Activated naive CD8-positive, alpha-beta T cell treated with anti-CD3 and anti-CD28 coated beads, Interleukin-2, amount 10 ng/mL, durations not matched to agents 7 days and 5 days (primary cell): ENCODE measurements at places on chromosomes 7 and 10. TPM values are rescaled to one million over a fixed set of nuclear protein-coding genes. Genes with fewer than 3 reads are reported as not detected.

DNA sequence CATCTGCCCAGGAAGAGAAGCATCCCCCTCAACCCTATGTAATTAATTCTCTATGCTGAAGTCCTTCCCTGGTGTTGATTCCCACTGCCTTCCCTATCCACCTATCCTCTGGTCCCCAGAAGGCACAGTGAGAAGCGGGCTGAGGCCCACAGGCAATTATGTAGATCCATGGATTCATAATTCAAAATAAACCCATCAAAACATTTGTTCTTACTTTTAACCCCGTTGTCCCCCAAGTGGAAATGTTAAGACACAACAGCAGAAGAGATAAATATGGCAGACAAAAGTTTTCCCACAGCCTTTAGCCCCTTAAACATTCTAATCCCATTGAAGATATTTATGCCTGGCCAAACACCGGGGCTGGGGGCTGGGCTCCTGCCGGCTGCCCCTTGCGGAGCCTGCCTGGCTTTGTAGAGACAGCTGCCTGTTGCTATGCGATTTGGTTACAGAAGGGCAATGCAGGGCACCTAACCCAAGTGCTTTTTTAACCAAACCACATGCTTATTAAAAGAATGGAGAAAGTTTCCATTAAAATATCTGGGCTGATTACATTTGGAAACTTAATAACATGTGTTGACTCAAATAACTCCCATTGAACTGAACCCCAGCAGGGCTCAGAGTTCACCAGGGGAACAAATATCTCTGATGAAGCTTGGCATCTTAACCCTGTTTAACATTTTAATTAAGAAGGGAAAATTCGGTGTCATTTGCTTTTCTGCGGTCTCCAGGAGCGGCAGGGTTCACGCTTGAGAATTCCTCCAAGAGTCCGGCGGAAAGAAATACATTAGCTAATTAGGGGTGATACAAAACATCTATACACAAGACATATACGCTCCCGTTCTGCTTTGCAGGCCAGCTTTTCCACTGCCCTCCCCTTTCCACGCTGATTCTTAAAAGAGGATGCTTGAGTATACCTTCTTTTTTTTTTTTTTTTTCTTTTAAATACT, 110.8 kb upstream of the FGFR2 start:
- no peak for DNase-seq

- DNase-seq = no peak
Measured at GRCh38 chr10:26213157-26213800, 3.3 kb upstream of the GAD2 start.

GRCh38 chr10:118332236-118332635, 9.9 kb downstream of the FAM204A start:
- no peak for DNase-seq

Gene IGFBP1
- total RNA-seq = not detected

- no peak for DNase-seq
Measured at GRCh38 chr10:4399556-4399955, 426.5 kb upstream of the AKR1E2 start.

Gene BTBD16
- not detected for total RNA-seq

- no peak for DNase-seq
Measured at GRCh38 chr10:50437248-50437647, 185.9 kb upstream of the ASAH2 start.

- no peak for DNase-seq
Measured at GRCh38 chr7:138125598-138126111, 49.4 kb downstream of the AKR1D1 start.

Gene NPC1L1
- total RNA-seq = not detected

GRCh38 chr7:70947181-70947580, 184.8 kb upstream of the GALNT17 start:
- no peak for DNase-seq

Gene SPDYE5
- total RNA-seq = not detected

GRCh38 chr10:100192350-100192749, 6.5 kb upstream of the ERLIN1 start:
- DNase-seq = no peak

Gene TNPO3
- 43.9 TPM for total RNA-seq

- DNase-seq = no peak
Measured at GRCh38 chr7:3880228-3880987, 579.4 kb downstream of the SDK1 start.

DNA sequence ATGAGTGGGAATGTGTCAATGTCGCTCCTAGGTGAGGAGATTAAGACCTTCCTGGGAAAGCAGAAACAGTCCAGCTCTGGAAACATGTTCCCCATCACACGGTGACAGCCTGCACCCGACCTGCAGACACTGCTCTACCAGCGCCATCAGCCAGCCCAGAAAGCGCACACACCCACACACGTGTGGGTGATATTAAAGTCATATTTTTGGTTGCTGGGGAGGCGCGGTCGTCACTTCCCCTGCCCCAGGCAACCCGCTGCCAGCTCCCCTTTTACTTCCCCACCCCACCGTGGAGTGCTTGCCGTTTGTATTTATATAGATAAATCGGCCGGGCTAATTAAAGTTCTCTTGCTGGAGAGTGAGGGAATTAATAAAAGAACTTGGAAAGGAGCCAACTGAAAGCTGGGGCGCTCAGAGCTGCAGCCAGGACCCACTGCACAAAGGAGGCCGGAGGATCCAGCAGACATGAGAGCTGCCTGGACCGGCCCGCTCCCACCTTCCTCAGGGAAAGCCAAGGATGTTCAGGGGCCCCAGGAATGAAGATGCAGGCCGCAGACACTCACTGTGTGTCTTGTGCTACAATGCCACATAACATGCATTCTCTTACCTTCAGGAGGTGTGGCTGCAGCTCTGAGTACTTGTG, 145.2 kb upstream of the UNC5B start:
- DNase-seq = no peak

- no peak for DNase-seq
Measured at GRCh38 chr10:107496594-107496993, 332.1 kb upstream of the SORCS1 start.

DNA sequence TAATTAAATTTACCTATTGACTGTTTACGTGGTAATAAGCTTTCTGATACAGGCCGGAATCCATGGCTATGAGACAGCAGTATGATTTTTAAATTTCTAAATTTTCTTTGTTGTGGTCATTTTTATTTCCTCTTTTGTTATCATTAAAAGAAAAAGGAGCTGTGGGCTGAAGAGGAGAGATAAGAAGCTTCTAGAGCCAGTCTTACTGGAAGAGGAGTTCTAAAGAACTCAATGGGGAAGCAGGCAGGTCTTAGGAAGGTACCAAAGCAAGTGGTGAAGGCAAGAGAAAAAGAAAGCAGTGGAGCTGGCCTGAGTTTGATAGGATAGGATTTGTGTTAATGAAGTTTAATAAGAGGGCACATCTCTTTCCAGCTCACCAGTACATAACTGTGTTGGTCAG, 1187.8 kb downstream of the CNTNAP2 start:
- DNase-seq = no peak

Gene SEMA3A
- total RNA-seq = 3.3 TPM

- DNase-seq = peak; percentile 58
Measured at GRCh38 chr10:45374350-45375052, 485 bp downstream of the ALOX5 start.

Gene RAPGEF5
- 0.34 TPM for total RNA-seq

DNA sequence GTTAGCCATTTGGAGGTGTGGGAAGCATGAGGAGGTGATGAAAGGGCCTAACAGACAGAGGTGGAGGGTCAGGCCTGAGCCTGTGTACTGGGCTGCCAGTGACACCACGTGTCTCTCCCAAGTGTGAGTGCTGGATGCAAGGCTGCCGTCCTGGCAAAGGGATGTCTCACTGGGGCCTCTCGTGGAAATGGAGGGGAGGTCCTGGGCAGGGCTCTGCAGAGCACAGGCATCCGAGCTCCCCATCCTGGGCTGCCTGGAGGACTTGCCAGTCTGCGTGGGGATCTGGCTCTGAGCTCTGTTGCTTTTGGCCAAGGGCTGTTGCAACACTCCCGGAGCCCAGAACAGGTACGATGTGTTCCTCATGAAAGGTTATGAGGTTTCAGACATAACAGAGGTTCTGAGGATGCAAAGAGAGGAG, 77.3 kb downstream of the GRK5 start:
- no peak for DNase-seq

Gene EIF4H
- 264 TPM for total RNA-seq

GRCh38 chr10:129950676-129951075, 13.4 kb downstream of the EBF3 start:
- no peak for DNase-seq

Gene OLAH
- total RNA-seq = 0.45 TPM

DNA sequence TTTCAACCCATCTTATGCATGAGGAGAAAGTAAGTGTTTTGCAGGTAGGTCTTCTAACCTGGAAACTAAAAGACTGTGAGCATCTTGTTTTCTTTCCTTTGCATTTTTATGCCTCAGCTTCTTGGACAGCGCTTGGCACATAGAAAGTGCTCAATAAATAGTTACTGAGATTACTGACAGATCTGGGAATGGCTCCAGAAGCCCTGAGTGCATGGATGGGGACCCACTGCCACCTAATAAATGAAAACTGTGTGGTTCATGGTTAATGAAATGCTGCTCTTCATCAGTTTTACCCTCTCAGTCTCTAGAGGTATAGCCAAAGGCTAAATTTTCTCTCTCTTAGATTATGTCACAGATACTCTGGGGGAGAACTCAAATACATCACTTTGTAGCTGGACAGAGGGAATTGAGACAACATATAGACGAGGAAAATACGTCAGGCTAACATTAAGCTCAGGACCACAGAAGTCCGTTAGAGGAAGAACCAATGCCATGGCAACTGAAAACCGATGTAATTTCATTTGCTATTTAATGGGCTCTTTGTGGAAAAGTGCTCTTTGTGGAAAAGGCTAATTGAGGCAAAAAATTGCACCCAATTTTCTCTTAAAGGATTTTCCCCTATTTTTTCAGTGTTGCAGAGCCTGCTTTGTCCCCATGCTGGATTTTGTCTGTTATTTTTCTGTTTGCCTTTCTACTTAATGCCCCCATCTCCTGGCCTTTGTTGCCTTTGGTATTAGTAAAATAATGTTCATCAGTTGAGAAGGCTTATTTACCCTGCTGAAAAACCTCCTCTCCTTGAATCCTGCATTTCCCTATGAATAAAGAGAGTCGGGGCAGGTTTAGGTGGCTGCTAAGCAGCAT, 17.8 kb downstream of the ASB4 start:
- DNase-seq = no peak
